Naive thymus-derived CD4-positive, alpha-beta T cell (primary cell): ENCODE measurements at places on chromosomes 7 and 10. TPM values are rescaled to one million over a fixed set of nuclear protein-coding genes. Genes with fewer than 3 reads are reported as not detected.

Gene SLC39A12
- not detected for polyA plus RNA-seq

Gene MSMB
- polyA plus RNA-seq = not detected

Gene VIPR2
- not detected for polyA plus RNA-seq

Gene GHRHR
- polyA plus RNA-seq = not detected

Gene HYAL4
- not detected for polyA plus RNA-seq

Gene PLEKHS1
- polyA plus RNA-seq = not detected

Gene AGBL3
- 0.51 TPM for polyA plus RNA-seq

Gene ZNF425
- polyA plus RNA-seq = 0.26 TPM

Gene OR2AE1
- not detected for polyA plus RNA-seq

Gene PKD1L1
- not detected for polyA plus RNA-seq

Gene RBP3
- not detected for polyA plus RNA-seq

Gene STEAP4
- not detected for polyA plus RNA-seq

Gene MLXIPL
- polyA plus RNA-seq = not detected

Gene MTERF1
- polyA plus RNA-seq = 14.1 TPM
